ENCODE measurements at places on chromosomes 5 and 9.
A peak's percentile ranks its signal among the peaks of the same experiment; 100 is the strongest.

DNA sequence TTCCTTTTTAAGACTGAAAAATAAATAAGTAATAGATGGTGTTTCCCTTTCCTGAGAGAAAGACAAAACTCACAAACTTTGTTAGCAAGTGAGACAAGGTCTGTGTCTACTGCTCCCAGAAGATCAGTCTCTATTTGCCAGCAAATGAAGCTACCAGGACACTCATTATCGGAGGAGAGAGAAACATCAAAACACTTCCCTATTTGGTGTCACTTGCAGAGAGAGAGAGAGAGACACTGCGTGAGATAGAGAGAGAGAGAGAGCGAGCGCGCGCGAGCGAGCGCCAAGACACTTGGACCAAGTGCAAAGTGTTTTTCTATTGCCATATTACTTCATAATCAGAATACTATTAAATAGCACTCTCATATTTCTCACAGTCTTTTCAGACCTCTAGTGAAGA lies 142.7 kb downstream of the KCNN2 start:
- DNase-seq = no peak

- no peak for DNase-seq
Observed at GRCh38 chr5:179246227-179246626, 99.0 kb downstream of the ADAMTS2 start.

DNA sequence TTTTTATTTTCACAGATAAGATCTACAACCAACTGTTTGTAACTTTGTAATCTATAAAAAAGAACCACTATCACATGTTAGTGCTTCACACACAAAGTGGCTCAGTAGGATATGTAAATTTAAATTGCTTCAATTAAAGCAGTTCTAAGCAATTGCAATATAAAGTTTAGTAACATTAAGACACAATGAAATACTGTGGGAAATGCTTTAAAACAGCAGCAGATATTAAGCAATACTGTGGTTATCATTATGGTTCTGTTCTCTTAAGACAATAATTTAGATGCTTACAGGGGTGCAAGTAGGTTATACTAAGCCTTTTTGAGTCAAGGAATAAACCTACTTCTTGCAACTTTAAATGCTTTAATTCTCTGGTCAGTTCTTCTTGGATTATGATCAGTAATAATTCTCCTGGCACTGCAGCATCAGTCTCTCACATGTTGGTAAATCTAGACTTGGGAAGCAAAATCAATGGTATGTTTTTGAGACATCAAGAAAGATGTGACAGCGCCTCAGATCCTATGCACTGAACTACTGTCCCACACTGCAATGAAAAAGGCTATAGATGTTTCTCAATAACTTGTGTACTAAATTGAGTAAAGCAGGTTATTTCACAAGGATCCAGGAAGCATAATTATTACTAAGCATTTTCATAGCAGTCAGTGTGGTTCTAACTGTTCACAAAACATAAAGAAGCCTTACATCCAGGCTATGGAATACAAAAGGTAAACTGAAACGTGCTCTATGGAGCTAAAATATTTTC lies 338.7 kb upstream of the PDE4D start:
- DNase-seq = no peak

GRCh38 chr5:95916687-95917085 lies 45.0 kb downstream of the ELL2 start:
- DNase-seq = no peak

GRCh38 chr5:80284720-80285119 lies 28.9 kb upstream of the SERINC5 start:
- DNase-seq = no peak

GRCh38 chr9:136499935-136500910 lies 17.4 kb upstream of the SEC16A start:
- DNase-seq = no peak

GRCh38 chr5:143758750-143759149 lies 53.2 kb upstream of the HMHB1 start:
- no peak for DNase-seq

DNA sequence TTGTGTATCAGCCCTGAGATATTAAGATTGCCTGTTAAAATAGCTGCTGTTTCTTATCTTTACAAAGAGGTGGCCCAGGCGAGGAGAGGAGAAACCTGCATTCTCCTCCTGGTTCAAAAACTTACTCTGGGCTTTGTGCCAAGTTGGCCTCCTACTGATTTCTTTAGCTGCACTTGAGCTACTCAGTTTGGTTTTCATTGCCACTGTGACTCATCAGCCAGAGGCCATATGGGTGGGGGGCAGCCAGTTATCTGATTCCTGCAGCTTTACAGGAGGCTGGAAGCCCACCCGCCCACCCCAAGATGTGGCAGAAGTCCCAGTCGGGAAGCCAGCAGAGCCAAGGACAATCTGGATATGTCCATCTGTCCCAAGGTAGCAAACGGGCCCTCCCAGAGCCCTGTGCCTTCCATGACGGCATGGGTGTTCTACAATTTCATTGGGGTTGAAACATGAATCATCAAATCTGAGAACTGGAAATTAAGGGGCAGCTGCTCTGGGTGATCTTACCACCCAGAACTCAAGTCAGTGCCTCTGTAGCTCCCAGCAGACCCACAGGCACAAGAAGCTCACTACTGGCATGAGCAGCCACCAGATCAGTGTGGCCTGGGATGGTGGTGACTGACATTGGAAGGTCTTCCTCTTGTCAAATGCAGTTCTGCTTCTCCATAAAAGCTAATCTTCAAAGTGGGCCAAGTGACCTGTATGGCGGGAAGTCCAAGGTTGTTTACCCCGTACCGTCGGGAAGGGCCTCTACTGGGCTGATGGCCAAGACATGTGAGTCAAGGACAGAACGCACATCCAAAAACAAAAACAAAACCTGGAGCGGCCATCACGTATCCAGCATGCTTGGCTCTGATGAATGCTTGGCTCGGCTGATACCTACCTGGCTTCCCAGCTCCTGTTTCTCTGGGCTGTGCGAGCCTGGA lies 15.6 kb downstream of the FCN2 start:
- DNase-seq = no peak

DNA sequence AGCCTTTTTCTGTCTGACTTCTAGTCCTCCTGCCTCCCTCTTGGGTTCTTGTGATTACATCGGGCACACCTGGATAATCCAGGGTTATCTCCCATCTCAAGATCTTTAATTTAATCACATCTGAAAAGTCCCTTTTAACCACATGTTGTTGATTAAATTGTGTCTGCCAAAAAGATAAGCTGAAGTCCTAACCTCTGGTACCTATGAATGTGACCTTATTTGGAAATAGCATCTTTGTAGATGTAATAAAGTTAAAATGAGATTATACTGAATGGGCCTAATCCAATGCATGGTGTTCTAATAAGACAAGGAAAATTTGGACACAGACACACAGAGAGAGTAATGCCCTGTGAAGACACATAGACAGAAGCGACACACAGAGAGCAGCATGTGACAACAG lies 232.4 kb downstream of the KCTD16 start:
- no peak for DNase-seq

GRCh38 chr5:116989995-116990394 lies 415.4 kb upstream of the SEMA6A start:
- peak; percentile 40 for DNase-seq

GRCh38 chr5:38641003-38641402 lies 84.6 kb upstream of the LIFR start:
- DNase-seq = peak; percentile 25

DNA sequence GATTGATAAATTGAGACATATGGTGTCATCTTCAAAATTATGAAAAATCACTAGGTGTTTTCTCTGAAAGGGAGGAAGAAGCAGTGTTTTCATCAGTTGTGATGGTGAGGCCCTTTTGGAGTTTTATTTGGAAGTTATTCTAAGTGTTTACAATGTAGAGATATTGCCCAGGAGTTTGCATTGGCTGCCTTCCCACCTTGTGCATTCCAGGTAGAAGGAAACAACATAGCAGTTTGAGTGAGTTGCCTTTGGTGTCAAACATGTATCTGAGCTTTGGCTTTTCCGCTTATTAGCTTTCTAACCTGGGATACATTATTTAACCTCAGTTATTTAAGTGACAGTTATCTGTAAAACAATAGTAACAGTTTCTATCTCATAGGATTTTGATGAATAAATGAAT lies 122.5 kb downstream of the SCAMP1 start:
- DNase-seq = no peak

DNA sequence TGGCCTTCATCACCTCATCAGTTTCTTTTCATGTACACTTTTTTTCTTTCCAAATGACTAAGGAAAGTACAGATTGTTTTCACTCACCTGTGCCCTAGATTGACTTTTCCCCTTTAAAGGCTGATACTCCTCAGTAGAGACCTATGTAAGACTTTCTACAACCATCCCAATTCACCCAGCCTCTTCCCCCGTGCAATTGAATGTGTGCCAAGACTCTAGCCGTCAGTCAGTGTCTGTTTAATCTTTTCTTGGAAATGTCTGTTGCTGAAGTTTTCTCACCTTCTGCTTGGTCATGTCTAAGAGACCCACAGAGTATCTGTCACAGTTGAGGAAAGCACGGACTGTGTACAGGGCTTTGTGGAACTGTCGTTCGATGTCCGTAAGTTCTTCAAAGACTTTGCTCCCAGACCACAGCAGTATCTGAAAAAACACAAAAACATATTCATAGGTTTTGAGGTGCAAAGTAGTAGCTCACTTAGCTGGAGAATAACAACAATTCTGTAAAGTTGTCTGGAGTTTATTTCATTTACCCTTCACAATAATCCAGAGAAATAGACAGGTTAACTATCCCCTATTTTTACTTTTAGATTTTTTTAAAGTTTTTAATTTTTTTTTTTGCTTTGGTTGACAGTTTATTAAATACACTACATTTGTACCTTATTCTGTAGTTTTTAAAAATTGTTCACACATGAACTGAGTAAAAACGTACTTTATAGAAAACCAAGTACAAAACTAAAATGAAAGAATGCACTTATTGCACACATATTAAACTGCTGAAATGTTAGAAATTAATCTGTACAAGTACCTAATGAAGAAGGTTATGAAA lies 13.6 kb downstream of the PDE6A start:
- DNase-seq = no peak

DNA sequence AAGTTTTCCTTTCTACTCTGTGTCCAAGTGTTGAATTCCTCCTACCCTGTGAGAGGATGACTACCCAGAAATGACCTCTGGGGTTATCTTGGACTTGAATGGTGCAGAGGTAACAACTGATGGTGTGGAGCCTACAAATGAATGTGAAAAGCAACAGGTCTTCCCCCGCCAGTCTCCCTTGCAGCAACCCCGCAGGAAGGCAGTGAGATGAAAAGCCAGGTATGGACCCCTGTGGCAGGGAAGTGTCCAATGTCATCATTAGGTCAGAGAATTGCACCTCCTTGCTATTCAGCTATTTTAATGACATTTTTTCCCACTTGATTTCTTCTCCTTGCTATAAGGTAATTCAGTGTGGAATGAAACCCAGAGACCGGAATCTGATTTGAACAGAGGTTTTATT lies 58.5 kb downstream of the MAT2B start:
- peak; percentile 27 for DNase-seq

GRCh38 chr5:104513640-104514072 lies 951.1 kb upstream of the NUDT12 start:
- DNase-seq = no peak

GRCh38 chr9:106076711-106077110 lies 382.4 kb downstream of the TMEM38B start:
- no peak for DNase-seq

GRCh38 chr5:179825655-179826182 lies 5.0 kb downstream of the SQSTM1 start:
- no peak for DNase-seq

DNA sequence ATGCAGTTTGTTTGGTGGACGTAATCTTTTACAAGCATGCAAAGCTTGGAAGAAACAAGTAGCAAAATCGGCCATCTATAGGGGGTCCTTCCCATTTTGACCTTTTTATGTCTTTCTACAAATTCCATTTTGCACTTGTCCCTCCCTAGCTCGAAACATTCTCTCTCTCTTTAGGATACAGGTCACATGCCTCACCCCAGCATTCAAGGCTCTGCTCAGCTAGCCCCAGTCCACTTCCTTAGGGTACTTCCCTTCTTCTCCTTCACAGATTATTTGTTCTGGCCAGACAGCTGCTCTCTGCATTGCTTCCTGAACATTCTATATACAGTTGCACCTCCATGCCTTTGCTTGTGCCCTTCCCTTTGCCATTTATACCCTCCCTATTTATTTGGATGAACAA lies 31.7 kb upstream of the TRIM14 start:
- DNase-seq = no peak

DNA sequence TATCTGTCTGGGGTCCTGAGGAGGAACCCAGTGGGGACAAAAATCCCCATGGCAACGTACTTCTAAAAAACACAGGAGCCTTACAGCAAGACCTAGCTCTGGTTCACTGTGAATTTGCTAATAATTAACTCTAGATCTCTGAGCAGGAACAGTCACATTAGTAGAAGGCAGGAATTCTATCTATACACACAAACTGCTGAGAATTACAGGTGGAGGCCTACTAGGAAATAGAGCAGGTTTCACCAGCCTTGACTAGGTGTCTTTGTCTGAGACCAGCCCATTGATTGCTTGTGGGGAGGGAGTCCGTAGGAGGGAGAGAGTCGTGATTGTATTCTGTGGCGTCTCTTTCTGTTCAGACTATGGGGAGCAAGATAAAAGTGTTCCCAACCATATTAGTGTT lies 44.8 kb downstream of the PRLR start:
- no peak for DNase-seq

DNA sequence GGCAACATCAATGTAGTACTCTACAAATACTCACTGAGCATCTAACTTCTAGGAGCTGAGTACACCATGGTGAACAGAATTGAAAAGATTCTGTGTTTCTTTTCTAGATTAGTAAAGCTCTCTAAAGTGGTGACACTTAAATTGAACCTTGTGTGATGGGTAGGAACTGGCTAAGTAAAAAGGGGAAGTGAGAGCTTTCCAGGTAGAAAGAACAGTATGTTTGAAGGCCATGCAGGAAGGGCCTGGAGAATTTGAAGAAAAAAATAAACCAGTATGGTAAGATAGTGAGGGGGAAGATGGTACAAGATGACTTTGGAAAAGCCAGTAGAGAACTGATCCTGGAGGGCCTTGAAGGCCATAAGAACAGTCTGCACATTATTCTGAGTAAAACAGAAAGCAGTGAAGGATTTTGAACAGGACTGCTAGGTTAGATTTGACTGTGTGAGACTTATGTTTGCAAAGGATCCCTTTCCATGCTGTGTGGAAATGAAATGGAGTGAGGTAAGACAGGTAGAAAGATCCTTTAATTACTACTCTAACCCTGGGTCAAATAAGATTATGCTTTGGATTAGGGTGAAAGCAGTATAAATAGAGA lies 46.7 kb upstream of the UBQLN1 start:
- DNase-seq = no peak

GRCh38 chr5:95925939-95926338 lies 35.7 kb downstream of the ELL2 start:
- no peak for DNase-seq
